ENCODE measurements at places on chromosomes 2 and 18. TPM values are rescaled to one million over a fixed set of nuclear protein-coding genes. Genes with fewer than 3 reads are reported as not detected.

DNA sequence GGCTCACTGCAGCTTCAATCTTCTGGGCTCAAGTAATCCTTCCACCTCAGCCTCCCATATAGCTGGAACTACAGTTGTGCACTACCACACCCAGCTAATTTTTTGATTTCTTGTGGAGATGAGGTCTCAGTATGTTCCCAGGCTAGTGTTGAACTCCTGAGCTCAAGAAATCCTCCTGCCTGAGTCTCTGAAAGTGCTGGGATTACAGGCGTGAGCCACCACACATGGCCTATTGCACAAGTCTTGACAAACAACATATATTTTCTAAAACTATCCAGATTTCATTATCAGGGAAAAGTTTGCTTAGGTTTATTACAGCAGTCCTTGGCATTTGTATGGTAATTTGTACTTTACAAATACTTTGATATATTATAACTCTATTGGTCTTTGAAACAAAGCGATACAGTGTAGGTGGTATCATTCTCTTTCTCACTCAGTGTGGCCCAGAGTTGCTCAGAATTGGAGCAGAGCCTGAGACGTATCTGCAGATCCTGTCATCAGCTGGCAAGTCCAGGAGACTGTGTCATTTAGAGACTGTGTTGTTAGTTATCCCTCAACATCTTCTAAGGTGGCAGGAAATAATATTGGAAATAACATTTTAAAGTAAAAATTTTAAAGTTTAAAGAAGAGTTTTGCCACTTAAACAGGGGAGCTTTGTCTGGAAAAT, 41.4 kb downstream of the PDK1 start:
- no peak for DNase-seq
- H3K27ac ChIP-seq: no peak overlapping the region
- H3K36me3 ChIP-seq: peaks cover 2% of the 10 kb centered on the region
- H3K4me1 ChIP-seq: peaks cover 7% of the 10 kb centered on the region
- H3K4me3 ChIP-seq: no peak overlapping the region

- no peak overlapping the region for H3K4me3 ChIP-seq
- H3K36me3 ChIP-seq: no peaks in the 10 kb centered on the region
- H3K27ac ChIP-seq: no peak overlapping the region
- no peak for DNase-seq
- H3K27me3 ChIP-seq: no peaks in the 10 kb centered on the region
These were observed 1.8 kb downstream of the LPIN1 start for GRCh38 chr2:11748018-11748860.

DNA sequence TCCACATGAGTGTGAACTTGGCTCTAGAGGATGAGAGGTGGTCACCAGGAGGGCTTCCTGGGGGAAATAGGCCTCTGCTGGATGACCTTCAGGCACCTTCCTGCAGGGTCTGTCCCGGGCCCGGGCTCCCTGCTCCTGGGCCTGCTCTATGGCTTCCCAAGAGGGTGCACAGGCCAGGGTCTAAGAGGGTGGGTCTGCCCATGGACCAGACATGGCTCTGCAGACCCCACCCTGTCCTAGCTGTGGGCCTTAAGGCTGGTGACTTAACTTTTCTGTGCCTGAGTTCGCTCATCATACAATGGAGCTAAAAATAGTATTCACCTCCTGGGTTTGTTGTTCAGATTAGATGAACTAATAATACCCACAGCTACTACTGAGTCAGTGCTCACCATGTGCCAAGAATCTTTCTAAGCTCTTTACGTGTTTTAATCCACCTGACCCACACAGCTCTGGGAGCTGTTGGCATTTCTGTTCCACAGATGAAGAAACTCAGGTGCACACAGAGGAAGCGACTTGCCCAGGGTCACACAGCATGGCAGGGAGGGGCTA, 14.4 kb downstream of the INHBB start:
- DNase-seq: no peak
- H3K27me3 ChIP-seq: no peaks in the 10 kb centered on the region
- no peak overlapping the region for H3K4me3 ChIP-seq
- no peaks in the 10 kb centered on the region for H3K36me3 ChIP-seq
- H3K4me1 ChIP-seq: no peaks in the 10 kb centered on the region

DNA sequence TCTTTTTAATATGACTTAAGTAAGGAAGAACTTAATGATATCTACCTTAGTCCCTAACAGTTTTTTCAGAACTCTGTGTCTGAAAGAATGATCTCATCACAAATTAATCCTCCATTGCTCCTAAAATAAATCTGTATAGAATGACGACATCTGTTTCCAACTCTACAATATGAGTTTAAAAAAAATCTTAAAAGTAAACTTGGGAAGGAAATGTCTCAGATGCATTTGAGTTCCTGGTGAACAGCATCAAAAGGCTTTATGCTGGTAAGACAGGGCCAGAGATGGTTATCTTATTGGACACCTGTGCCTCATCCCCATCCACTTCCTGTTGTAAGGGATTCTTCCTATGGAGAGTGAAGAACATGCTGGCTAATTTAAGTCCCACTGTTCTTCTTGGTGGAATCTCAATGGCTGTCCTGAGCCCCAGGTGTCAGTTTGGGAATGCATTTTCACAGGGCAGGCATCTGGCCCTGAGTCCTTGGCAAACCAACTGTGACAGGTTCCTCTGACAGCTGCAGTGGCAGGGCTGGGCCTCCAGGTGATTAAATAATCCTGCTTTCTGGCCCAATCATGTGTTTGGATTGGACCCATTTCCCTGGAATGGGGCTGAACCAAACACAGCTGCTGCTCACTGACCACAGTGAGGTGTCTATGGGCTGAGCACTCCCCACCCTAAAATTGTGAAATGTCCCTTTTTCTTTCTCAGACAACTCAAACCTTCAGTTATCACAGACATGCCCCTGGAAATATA, 12.9 kb upstream of the NCKAP5 start:
- H3K4me1 ChIP-seq: no peaks in the 10 kb centered on the region
- H3K4me3 ChIP-seq: no peak overlapping the region
- no peak overlapping the region for H3K27ac ChIP-seq
- peaks cover 2% of the 10 kb centered on the region for H3K27me3 ChIP-seq
- DNase-seq: no peak
- H3K36me3 ChIP-seq: no peaks in the 10 kb centered on the region

GRCh38 chr18:43622024-43622423, 344.7 kb upstream of the SYT4 start:
- H3K36me3 ChIP-seq: no peaks in the 10 kb centered on the region
- DNase-seq: no peak
- H3K4me1 ChIP-seq: no peaks in the 10 kb centered on the region
- no peak overlapping the region for H3K4me3 ChIP-seq

- no peak for DNase-seq
- H3K4me1 ChIP-seq: no peaks in the 10 kb centered on the region
- H3K27ac ChIP-seq: no peak overlapping the region
- H3K27me3 ChIP-seq: no peaks in the 10 kb centered on the region
- H3K36me3 ChIP-seq: no peaks in the 10 kb centered on the region
These were observed 145.5 kb downstream of the ABCA12 start for GRCh38 chr2:214992911-214993310.

DNA sequence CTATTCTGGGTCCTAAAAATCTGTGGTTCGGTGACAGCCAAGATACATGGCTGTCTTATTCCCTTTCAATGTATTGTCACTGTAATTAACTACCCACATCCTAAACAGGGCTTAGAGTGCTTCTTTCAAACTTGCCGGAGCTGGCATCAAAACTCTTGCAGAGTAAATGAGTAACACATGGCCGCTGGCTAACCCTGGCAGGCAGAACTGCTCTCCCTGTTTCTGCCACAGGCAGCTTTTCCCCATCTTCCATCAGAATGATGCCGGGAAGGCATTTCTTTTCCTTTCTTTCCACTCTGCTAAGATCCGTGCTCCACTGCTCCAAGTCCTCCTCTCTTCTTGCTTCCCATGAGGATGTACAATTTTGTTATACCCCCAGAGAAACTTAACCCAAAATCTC, 54.8 kb upstream of the PTPRM start:
- no peaks in the 10 kb centered on the region for H3K27me3 ChIP-seq
- no peak overlapping the region for H3K27ac ChIP-seq
- H3K4me1 ChIP-seq: peaks cover 1% of the 10 kb centered on the region
- H3K36me3 ChIP-seq: no peaks in the 10 kb centered on the region

DNA sequence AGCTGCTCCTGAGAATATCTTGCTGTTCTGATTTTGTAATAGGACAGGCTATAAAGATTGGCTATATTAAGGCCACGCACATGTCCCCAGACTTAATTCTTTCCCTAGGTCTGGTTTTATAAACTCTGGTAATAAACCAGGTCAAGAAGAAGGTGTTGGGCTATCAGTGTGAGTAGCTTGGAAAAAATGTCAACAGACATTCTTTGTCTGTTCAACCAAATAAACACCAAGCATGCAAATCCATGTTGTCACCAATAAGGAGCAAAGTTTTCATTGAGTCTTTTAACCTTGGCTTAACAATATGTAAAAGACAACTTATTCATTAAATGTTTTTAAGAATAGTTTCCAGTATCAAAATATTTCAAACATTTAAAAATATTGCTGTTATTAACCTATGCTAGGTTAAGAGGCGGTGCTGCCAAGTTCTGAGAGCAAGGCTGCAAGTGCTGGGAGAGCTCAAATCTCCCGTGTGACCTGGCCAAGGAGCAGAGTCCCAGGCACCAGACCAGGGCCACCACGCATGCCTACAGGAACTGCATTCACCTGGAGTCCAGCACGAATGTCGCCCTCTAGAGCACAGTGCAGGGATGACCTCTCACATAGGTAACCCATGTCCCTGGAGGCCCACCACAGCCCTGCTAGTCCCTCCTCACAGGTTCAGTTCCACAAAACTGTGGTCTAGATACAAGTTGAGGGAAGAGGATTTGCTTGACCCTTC, 120.5 kb upstream of the POU3F3 start:
- no peak for DNase-seq
- no peaks in the 10 kb centered on the region for H3K4me1 ChIP-seq
- no peak overlapping the region for H3K27ac ChIP-seq

DNA sequence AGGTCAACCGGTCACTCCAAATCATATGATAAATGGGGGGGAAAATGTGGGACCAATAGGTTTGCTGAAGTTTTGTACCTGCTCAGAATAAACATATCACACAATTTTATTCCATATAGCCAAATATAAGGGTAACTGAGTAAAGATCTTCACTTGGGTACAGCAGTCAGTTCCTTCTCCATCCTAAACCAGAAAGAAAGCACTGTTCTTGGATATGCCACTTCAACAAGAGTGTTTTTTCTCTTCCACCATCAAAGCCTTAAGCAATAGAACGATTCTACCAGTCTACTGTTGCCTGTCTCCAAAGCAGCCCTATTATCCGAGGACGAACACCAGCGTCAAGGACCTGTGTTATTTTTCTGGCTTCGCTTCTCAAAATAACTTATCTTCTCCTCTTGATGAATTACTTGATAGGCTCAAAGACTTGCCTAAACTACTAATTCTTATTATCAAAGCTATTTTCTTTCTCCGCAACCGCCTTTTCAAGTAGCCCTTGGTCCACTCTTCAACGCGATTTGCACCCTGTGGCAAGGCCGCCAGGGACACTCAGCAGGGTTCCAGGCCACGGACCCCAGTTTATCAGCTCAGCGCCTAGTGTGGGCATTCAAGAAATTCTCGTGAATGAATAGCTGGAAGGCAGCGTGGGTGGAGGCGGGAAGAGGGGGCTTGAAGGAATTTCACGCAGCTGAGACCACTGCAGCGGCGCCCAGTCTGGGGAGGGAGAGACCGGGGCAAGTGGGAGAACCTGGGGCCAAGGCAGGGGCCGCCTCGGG, 646 bp downstream of the ALS2 start:
- H3K4me1 ChIP-seq: no peaks in the 10 kb centered on the region
- DNase-seq: no peak
- peak overlapping the region; percentile 91 for H3K4me3 ChIP-seq
- H3K27ac ChIP-seq: no peak overlapping the region
- H3K27me3 ChIP-seq: no peaks in the 10 kb centered on the region

DNA sequence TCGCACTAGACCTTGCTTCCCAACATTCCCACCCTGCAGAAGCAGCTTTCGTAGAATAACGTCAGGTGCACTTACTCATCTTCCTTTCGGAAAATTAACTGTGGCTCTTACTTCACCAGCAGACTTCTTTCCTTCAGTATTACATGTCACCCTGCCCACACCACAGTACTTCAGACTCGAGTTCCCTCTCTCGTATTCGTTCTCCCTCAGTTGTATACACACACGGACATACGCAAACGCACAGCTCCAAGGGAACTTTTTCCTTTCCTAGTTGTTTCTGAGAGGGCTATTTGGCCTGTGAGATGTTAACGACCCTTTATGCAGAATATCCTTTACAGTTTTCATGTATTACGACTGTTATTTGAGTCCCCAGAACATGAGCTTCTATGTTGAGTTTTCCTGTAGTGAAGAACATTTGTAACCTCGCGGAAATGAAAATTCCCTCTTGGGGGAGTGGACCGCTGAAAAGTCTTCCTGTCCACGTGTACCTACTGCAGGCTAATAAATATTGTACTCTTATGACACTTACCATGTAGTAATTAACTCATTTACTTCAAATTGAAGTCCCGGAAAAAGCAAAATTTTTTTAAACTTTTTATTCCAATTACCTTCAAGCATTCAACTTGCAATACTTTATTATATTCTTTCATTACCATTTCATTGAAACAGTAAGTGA, 908 bp downstream of the ERLEC1 start:
- H3K27ac ChIP-seq: no peak overlapping the region
- peak overlapping the region; percentile 70 for H3K4me3 ChIP-seq
- DNase-seq: no peak
- H3K36me3 ChIP-seq: no peaks in the 10 kb centered on the region

DNA sequence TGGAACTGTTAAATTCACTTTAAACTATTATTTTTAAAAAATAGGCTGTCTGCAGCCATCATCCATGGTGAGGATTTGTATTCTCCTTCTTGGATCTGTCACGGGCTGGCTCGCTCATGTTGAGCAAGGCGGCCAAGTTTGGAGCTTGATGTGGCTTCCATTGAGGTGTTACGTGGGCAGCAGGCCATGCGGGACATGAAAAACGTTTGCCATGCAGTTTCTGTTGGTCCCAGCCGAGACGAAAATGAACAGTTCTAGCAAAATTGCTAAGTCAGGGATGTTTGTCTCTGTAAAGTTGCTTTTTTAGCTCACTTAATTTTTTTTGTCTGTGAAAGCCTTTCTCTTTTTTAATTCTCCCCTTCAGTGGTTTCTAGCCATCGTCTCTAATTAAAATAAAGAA, 70.2 kb upstream of the MGAT5 start:
- H3K36me3 ChIP-seq: no peaks in the 10 kb centered on the region
- no peaks in the 10 kb centered on the region for H3K4me1 ChIP-seq
- no peaks in the 10 kb centered on the region for H3K27me3 ChIP-seq
- DNase-seq: no peak

GRCh38 chr18:2657788-2658458, 2.4 kb downstream of the SMCHD1 start:
- H3K27ac ChIP-seq: no peak overlapping the region
- no peaks in the 10 kb centered on the region for H3K4me1 ChIP-seq
- no peak overlapping the region for H3K4me3 ChIP-seq

- no peak overlapping the region for H3K4me3 ChIP-seq
- DNase-seq: no peak
- H3K4me1 ChIP-seq: no peaks in the 10 kb centered on the region
These were observed 95.9 kb upstream of the SIX2 start for GRCh38 chr2:45105050-45105582.

OSR1 gene
- 48.6 TPM for total RNA-seq

RAX gene
- not detected for total RNA-seq

FEV gene
- total RNA-seq: not detected

IL18R1 gene
- total RNA-seq: 8.0 TPM

LINC00305 gene
- not detected for total RNA-seq

CPS1 gene
- total RNA-seq: 3.2 TPM

FSHR gene
- not detected for total RNA-seq

SCYGR4 gene
- not detected for total RNA-seq

All from aorta (tissue), 5 donors.